HCT116 (cell line): ENCODE measurements at places on chromosomes 2 and 18. TPM values are rescaled to one million over a fixed set of nuclear protein-coding genes. Genes with fewer than 3 reads are reported as not detected.
A peak's percentile ranks its signal among the peaks of the same experiment; 100 is the strongest.

- no peak overlapping the region for H3K27ac ChIP-seq
- no peak for DNase-seq
- no peaks in the 10 kb centered on the region for H3K36me3 ChIP-seq
- no peaks in the 10 kb centered on the region for H3K27me3 ChIP-seq
- no peaks in the 10 kb centered on the region for H3K4me1 ChIP-seq
Measured at GRCh38 chr2:67015681-67016080, 381.5 kb upstream of the ETAA1 start.

TBR1 gene
- 0.17 TPM for total RNA-seq

DNA sequence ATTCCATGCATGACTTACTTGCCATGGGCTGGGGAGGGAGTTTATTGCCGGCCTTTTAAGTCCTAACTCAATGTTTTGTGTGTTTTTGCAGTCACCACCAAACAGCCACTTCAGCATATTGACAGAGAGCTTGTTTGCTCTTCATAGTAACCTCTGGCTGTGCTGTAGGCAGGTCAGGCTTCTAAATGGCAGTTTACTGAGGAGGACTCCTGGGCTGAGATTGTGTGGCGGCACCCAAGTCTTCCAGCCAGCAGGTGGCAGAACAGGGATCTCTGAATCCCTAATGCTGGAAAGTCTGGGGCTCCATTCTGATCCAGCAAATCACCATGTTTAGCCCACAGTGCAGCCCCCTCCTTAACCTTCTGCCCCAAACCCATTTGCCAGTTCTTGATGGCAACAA is 121.2 kb downstream of the CAPN13 start:
- H3K4me3 ChIP-seq: no peak overlapping the region
- H3K27me3 ChIP-seq: no peaks in the 10 kb centered on the region
- H3K36me3 ChIP-seq: no peaks in the 10 kb centered on the region
- DNase-seq: no peak
- no peaks in the 10 kb centered on the region for H3K4me1 ChIP-seq

DNA sequence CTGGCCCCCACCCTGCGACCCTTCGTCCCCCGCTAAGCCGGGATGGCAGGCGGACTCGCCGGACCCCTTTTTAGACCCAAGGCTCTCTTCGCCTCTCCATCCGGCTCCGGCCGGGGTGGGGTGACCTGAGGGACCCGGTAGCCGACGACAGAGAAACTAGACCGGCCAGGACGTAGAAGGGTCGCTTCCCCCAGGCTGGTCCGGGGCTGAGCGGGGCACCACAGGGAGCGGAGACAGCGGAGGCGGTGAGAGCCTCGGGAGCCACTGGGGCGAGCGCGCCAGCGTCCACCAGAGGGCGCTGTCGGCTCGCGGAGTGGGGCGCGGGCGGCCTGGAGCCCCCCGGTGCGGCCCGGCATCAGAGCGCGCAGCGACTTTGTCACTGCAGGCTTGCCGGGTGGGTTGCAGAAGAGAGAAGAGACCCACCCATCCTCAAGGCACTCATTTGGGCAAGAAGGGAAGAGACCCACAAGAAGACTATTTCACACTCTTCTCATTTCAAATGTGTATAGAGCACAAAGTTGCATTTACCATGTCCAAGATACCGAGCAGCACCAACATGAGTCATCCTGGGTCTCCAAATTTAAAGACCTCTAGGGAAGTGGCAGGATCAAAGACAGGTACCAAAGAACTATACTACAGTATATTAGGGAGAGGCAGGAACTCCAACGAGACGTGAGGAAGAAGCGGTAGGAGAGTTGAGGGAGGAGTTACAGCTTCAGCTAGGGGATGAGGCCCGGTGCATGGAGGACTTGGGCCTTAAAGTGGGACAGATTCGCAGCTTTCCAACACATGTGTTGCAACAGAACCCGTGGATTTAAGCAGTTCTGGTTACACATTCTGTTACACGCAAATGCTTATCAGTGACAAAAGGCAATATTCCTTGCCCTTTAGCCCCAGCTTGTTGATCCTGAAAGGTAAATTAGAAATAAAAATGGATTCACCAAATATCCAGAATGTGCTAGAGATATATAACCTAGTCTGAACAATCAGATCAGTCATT is 7.6 kb upstream of the PRKCE start:
- H3K27ac ChIP-seq: no peak overlapping the region
- no peaks in the 10 kb centered on the region for H3K36me3 ChIP-seq
- peaks cover 6% of the 10 kb centered on the region; the same call in 1 of the 2 replicates for H3K4me1 ChIP-seq
- peak overlapping the region; percentile 58 for H3K4me3 ChIP-seq
- no peak for DNase-seq

FAP gene
- not detected for total RNA-seq

GRCh38 chr2:127681976-127682857 is 6.9 kb upstream of the LIMS2 start:
- H3K27ac ChIP-seq: no peak overlapping the region
- H3K4me1 ChIP-seq: no peaks in the 10 kb centered on the region
- H3K27me3 ChIP-seq: no peaks in the 10 kb centered on the region
- DNase-seq: no peak
- no peak overlapping the region for H3K4me3 ChIP-seq

DNA sequence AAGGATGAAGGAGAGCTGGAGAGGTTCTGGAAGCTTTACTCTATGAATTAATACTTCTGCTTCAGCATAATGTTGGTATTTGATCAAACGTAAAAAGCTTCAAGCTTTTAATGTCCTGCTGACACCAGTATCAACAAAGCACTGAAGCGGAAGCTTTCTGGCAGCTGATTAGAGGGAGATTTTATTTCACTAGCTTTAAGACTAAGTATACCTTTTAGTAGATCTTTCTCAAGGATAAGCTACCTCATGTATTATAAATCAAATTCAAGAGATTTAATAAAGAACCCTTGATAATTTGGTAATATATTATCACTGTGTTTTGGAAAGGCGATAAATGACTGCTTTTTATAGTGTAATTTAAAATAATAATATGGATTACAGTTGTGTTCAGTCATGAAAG is 128.0 kb upstream of the CD302 start:
- no peaks in the 10 kb centered on the region for H3K36me3 ChIP-seq
- no peak overlapping the region for H3K27ac ChIP-seq
- H3K27me3 ChIP-seq: no peaks in the 10 kb centered on the region

MLPH gene
- 81.4 TPM for total RNA-seq

DNA sequence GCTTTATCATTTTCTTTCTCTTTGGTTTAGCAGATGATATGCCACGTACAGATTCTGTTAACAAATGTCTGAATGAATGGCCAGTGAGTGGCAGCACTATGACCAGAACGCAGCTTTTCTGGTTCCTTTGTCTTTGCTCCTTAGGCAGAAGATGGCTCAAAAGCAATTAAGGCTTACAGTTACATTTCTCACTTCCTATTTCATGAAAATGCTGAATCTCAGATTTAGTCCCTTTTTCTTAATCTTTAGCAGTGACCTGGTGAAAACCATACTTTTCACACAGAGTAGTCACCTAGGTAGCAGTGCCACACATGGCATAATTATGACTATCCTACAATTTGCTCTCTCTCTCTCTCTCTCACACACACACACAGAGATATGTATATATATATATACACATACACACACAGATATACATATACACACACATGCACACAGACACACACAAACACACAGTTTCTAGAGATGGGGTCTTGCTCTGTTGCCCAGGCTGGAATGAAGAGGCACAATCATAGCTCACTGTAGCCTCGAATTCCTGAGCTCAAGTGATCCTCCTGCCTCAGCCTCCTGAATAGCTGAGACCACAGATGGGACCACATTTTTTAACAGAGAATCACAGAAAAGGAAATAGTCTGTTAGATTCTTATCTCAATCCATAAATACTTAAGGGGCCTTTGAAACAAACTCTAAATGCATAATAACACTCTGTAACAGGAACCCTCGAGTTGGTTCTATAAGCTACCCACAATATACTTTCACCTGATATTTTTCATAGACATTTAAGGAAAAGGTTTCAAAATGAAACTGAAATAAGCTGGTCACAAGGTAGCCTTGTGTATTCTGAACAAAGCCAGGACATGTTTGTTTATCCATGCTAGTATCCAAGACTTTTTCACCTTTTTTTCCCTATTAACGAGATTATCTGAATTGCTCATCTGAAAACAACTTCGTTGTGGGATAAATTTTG is 11.6 kb downstream of the PDE6D start:
- H3K27ac ChIP-seq: no peak overlapping the region
- no peaks in the 10 kb centered on the region for H3K27me3 ChIP-seq
- H3K36me3 ChIP-seq: no peaks in the 10 kb centered on the region
- no peak for DNase-seq
- H3K4me3 ChIP-seq: no peak overlapping the region
- H3K4me1 ChIP-seq: peaks cover 11% of the 10 kb centered on the region; the same call in 1 of the 2 replicates

GRCh38 chr2:69560147-69560482 is 83.4 kb downstream of the AAK1 start:
- no peak for DNase-seq
- H3K36me3 ChIP-seq: no peaks in the 10 kb centered on the region
- H3K27ac ChIP-seq: no peak overlapping the region
- no peaks in the 10 kb centered on the region for H3K4me1 ChIP-seq
- no peaks in the 10 kb centered on the region for H3K27me3 ChIP-seq

DBI gene
- total RNA-seq: 129 TPM

DNA sequence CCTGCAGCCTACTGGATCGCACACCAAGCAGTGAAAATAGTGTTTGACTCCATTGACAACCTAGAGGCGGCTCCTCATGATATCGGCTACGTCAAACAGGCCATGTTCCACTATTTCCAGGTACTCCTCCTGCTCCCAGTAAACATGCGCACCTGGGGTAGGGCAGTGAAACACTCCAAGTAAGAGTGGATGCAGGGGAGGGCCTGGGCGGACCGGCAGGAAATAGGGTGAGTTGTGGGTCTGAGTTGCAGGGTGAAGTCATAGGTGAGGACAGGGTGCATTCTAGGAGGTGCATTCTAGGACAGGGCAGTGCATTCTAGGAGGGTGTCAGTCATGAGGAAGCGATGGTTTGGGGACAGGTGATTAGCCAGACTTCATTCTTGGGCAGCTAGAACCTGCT is 5.0 kb downstream of the NAGK start:
- H3K4me3 ChIP-seq: no peak overlapping the region
- no peak for DNase-seq
- H3K36me3 ChIP-seq: no peaks in the 10 kb centered on the region
- no peak overlapping the region for H3K27ac ChIP-seq
- H3K27me3 ChIP-seq: no peaks in the 10 kb centered on the region
